SK-N-SH (cell line): ENCODE measurements at places on chromosomes 6 and 20.

GRCh38 chr6:54891536-54891935, 45.0 kb downstream of the FAM83B start:
- no peak for DNase-seq

DNA sequence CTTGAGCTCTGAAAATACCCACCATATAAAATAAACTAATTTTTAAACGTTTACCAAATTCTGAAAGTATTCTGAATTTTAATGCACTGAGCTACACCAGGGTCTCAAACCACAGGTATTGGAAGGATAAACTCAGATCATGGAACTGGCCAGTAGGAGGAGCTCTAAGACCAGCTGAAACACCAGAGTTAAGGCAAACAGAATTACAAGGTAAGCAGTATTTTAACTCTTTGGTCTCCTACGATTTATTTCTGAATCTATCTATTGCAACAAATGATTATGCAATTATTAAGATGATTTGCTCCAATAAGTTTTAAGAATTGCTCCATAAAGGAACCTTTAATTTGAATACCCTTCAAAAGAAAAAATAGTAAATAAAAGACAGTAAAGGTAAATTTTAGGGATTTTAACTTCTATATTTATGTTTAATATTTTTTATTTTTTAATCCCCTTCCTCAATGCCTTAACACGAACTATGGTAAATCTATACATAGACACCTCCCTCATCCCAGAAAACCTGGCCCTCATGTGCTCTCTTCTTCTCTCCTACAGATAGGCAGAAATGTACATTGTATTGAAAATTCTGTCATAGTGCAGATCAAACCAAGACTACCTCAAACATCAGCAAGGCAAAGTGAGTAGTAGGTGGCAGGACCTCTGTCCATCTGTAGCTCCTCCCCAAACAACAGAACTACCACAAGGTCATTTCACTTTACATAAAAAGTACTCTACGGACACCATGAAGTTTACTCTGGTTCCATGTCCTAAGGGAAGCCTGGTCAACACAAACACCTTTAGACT, 58.4 kb downstream of the SMLR1 start:
- DNase-seq, result peak; percentile 45

- DNase-seq, result no peak
Observed at GRCh38 chr6:14108571-14109410, 8.8 kb upstream of the CD83 start.

DNA sequence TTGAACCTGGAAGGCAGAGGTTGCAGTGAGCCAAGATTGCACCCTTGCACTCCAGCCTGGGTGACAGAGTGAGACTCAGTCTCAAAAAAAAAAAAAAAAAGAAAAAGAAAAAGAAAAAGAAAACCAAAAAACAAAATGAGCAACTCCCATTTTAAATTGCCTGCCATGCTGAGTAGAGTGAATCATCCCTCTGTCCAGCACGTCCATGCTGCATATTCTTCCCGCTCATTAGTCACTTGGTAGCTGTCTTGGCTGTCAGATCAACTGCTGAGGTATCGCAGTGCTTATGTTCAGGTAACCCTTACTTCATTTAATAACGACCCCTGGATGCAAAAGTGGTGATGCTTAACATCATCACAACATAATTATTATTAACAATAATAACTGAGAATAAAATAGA, 72.6 kb upstream of the RNF24 start:
- DNase-seq, result no peak

DNA sequence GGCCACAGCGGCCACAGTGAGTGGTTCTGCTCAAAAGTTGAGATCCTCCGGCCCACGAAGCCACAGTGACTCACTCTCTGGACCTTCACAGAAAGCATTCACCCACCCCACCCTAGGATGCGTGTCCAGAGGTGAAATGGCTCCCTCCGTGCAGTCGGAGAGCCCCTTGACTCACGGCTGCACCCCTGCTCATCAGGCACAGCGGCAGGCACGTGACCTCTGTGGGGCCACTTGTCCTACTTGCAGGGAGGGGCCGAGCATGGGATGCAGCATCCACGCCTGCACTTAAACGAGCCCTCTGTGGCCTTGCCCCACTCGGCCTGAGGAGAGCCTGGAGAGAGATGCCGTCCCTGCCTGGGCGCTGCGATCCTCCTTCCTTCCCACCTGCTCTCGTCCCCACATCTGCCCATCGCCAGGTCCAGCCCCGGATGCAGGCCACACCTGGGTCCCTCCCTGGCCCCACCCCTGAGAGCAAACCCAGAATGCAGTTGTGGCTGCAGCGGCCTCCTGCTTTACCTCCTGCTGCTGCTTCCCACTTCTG, 28.7 kb downstream of the NTSR1 start:
- DNase-seq, result no peak
